Stomach (tissue), 19 donors: ENCODE measurements at places on chromosomes 6 and 20.

DNA sequence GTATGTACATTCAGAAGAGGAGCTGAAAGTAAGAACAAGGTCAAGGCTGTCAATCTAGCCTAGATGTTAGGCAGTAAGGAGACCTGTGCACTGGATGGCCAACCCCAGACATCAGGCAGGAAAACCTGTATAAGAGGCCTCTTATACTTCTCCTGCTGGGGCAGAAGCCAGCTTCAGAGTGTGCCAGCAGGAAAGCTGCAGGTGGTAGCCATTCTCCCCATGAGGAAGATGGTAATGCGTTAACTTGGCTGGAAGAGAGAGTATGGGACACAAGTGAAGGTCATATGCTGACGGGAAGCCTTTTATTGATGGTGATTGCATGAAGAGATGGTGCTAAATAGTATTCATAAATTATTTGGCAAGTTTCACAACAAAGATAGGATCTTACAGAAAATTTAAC lies 20.6 kb downstream of the NHLRC1 start:
- DNase-seq: no peak

DNA sequence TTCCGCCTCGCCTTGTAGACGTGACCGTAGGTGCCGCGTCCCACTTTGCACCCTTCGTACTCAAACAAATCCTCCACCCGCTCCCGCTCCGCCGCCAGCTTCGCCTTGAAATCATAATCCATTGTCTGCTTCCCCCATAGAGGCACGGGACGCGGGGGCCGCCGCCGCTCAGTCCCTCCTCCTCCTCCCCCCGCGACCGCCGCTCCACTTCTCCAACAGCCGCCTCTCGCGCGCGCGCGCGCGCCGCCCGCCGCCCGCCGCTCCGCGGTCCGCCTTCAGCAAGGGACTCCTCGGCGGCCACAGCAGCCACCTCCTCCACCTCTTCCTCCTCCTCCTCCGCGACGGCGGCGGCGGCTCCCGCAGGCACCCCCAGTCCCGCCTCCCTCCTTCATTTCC lies 256 bp downstream of the CDK19 start:
- no peak for DNase-seq

- DNase-seq: peak; percentile 72
Measured at GRCh38 chr6:138454981-138455706, 44.1 kb downstream of the NHSL1 start.

- no peak for DNase-seq
Measured at GRCh38 chr6:147802459-147802858, 294.0 kb downstream of the SAMD5 start.

GRCh38 chr20:14523090-14523489 lies 185.7 kb upstream of the FLRT3 start:
- DNase-seq: no peak

GRCh38 chr20:15494851-15495250 lies 1078.4 kb downstream of the KIF16B start:
- no peak for DNase-seq

DNA sequence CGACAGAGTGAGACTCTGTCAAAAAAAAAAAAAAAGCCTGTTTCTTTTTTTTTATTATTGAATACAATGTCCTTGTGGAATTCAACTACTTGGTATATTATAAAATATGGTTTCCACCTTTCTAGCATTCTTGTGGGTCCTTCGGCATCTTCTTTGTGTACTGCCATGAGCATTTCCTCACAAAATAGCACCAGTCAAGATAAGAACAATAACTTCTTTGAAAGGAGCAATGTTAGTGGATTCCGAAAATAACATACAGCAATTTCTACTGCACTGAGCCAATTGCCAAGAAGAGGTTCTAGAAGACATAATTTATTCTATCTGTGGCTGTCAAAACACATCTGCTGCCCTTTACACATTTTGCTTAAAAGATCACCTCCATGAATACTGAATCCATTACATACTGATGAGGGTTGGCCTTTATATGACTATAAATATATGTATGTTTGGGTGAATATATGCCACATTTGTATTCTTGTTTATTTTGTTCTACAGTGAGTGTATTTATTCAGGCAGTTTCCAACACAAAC lies 19.1 kb upstream of the SPTLC3 start:
- DNase-seq: no peak

DNA sequence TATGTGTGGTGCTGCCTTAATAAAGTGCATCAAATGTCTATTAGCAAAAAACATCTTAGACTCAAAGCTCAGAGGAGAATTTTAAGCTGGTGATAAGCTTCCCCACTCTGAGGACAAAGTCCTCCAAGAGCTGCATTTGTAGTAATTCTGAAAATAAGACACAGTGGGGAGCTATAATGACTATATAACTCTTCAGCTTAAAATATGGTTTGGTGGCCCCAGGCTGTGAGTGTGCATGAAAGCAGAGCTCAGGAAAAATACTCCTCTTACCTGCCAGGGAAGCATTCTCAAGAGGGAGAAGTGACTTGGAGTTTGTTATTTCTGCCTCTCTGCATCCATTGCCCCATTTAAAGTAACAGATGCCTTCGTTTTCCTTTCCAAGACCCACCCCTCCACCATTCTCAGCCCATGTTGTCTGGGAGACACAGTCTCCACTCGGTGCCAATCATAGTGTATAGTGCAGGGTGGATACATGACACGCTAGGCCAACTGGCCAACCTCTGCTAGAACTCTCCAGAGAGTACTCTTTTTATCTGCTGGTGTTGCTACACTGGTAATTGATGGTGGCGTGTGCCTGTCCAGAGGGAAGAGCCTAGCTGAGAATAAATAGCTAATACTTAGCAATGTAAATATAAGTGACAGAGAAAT lies 229.2 kb downstream of the PHF3 start:
- no peak for DNase-seq

DNA sequence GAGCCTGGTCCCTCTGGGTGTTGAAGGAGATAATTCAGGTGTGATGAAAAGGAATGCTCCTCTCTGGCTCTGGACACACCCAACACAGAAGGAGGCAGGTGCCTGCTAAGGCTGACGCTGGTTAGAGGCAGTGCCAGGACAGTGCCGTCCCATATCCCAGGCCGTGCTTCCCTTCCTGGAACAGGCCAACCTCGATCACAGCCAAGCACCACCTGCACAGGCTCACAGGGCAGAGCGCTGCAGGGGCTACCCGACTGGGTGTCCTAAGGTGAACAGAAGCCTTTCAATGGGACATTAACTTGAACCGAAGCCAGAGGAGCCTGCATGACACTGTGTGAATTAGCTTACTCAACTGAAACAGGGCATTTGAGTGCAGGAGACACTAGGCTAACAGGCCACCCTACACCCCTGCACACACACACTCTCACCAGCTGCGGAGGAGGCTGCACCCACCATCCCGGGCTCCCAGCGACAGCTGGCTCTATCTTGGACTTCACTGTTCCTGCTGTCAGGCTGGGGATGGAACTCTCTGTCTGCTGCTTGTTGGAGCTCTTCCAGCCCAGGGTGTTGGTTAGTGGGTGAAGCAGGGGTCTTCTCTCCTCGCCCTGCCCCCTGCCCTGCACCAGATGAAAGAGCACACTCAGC lies 347.2 kb downstream of the TAF4 start:
- no peak for DNase-seq

GRCh38 chr20:1527923-1528322 lies 29.6 kb downstream of the SIRPD start:
- no peak for DNase-seq

- peak; percentile 15 for DNase-seq
Measured at GRCh38 chr20:55488593-55488992, 516.7 kb downstream of the CBLN4 start.

DNA sequence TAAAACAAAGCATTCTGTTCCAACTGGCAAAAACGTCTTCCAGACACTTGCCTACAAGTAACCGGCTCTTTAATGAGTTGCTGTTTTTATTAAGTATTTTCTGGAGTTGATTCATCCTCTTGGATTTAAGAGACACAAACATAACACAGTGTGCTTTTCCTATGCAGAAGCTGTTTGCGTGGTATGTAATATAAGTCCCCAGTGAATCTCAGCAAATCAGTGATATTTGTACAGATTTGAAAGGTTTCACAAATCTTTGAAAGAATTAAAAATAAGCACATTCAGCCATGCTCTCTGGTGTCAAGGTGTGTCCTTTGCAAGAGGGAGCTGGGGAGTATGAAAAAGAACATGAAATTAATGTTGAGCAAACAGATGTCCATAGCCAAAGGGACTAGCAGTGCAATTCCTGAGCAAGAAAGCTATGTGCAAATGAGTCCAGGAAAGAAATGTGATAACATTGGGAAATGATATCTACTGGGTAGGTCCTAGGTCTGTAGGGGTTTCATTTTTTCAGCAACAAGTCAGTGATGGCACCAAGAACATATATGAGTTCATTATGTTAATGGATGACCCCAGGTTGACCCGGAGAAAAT lies 170.1 kb upstream of the PHACTR1 start:
- DNase-seq: no peak

DNA sequence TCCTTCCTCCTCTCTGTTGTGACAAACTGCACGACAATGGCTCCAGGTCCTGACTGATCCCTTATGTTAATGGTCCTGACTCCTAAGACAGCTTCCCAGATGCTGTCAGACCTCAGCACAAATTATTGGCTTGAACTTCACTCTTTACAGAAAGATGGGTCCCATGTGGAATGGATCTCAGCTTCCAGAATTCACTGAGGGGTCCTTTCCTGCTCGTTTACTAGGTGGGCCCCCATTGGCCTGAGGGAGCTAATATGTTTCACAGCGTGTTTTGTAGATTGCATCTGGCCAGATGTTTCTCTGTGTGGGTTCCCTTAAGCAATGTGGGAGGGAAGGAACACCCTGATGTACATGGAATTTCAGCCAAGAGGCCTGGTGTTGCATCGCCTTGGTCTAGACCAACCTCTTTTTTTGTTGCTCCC lies 826.6 kb downstream of the MAFB start:
- DNase-seq: no peak

GRCh38 chr6:149906405-149906804 lies 8.5 kb upstream of the RAET1E start:
- no peak for DNase-seq

GRCh38 chr6:12869816-12870432 lies 153.4 kb downstream of the PHACTR1 start:
- DNase-seq: no peak

DNA sequence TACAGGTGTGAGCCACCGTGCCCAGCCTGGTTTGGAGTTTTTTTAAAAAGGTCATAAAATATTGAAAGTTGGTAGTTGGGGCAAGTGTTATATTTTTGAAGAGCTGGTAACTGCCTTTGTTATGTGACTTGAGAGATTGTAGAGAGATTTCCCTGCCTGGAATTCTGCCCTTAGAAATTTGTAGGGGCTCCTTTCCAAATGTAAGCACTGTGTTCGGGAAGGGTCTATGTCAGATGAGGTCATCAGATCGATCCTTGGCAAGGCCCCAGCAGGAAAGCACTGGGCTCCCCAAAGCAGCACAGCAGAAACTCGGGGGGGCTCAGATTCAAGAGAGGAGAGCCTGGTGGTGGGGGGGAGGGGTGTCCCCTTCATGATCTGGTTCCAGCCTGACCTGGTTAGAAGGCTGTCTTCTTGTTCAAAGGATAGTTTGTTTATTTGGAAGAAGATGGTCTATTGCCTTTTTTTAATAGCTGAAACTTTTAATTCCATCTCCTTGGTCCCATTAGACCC lies 220.2 kb downstream of the UST start:
- no peak for DNase-seq

DNA sequence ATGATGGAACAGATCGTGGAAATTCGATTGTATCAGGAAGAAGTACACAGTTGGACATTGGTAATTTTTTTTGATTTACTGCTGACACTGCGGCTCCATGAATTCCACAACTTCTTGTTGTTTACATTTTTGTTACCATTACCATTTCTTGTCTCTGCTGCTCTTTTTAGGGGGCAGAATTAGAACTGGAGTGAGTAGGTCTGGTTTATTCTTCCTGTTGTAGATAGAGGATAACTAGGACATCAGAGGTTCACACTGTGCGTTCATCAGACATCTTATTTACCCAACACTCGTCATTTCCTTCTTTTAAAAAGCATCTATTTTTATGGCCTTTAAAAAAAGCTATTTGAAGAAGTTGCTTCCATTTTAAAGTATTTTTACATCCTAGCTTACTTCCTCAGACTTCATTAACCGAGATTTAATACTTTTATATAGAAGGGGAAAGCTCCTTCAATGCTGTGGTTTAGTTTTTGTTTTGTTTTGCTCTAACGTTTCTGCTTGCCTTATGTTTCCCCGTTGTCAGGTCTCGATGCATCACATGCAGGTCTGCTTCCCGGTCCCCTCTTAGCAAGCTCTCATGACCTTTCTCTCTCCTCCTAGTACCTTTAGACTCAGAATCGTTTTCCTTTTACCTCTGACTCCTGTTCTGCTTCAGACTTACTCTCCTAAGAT lies 139.1 kb downstream of the ARID1B start:
- DNase-seq: no peak

DNA sequence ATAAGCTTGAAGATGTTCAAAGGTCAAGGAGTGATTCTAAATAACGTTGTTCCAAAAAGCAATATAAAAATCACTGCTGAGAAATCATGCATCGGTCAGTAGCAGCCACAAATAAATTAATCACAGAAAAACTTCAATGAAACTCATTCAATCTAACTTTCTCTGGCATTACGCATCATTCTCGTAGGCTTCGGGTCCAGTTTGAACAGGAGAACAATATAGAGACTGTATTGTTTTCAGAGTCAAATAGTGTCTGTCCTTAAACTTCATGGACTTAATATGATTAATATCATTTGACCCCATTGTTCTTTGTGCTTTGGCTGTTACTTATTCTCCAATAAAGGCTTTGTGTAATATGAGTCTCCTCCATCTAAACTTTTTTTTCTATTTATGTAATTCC lies 200.4 kb downstream of the C6orf118 start:
- DNase-seq: no peak

GRCh38 chr6:93164781-93165180 lies 254.6 kb downstream of the EPHA7 start:
- DNase-seq: no peak

GRCh38 chr6:119096721-119097565 lies 18.5 kb upstream of the FAM184A start:
- DNase-seq: peak; percentile 84

DNA sequence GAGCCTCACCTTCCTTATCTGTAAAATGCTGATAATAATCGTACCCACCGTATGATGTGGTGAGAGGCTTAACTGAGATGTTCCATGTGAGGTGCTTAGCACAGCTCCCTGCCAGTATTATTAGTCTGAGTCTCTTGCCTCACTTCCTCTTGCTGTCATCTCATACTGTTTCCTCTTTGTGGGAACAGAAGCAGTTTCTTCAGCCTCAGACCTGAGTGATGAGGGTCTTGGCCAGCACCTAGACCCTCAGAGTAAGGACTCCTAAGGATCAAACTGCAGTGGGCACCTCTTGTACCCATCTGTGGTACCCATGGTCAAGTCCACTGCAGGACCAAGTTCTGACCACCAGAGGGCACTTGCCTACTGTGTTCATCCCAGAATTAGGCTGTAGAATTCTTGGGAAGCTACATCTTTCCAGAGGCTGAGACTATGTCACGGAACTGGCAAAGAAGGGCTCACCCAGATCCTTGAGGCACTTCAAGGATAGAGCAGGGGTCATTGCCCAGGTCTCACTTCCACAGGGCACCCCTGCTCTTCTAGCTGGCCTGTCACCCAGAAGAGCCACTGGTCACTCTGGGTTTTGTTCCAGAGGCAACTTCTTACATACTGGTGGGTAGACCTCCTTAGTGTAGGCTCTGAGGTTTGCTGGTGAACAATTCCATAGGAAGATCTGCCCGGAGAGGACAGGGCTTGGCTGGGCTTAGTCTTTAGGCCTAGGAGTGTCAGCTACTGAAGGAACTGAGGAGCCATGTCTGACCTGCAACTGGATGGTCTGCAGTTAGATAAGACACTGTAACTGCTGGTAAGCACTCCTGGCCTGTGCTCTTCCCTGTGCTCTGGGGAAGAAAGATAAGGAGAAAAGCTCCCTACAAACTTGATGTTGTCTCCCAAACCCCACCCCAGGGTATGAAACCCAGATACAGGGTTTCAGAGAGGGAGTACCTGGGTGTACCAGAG lies 20.6 kb upstream of the SGK2 start:
- peak; percentile 78 for DNase-seq
